ENCODE measurements at places on chromosomes 12 and 14. TPM values are rescaled to one million over a fixed set of nuclear protein-coding genes. Genes with fewer than 3 reads are reported as not detected.
A peak's percentile ranks its signal among the peaks of the same experiment; 100 is the strongest.

Gene OR6C2
- not detected for total RNA-seq

Gene MGAT4C
- total RNA-seq, result 0.84 TPM

DNA sequence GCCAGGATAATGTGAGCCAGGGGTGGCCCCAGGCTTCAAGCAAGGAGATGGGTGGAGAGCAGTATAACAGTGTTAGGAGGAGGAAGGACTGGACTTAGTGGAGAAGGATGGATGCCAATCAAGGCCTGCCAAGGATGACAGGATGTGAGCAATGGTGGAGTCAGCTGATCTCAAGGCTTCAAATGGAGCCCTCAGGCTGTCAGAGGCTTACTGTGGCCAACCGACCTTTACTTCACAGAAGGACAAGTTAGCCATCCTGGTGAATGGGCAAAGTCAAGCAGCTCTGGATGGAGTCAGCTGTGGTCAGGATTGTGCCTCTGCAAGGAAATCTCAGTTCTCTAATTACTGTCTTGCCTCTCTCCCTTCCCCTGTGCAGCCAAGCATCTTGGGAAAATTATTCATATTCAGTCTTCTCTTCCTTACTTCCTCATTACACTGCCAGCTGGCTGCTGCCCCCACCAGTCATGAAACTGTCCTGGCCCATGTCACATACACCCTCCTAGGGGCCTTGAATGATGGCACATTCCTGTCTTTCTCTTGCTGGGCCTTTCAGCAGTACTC is 7.6 kb upstream of the STAT6 start:
- no peak for DNase-seq

- no peak for DNase-seq
These were observed 8.5 kb upstream of the SLC6A13 start for GRCh38 chr12:271161-271560.

- DNase-seq, result no peak
These were observed 128.0 kb upstream of the RAP1B start for GRCh38 chr12:68482660-68483059.

Gene MYBPC1
- total RNA-seq, result 0.50 TPM

Gene HOXC9
- total RNA-seq, result 1.8 TPM

GRCh38 chr12:40999210-40999609 is 188.9 kb upstream of the PDZRN4 start:
- no peak for DNase-seq

GRCh38 chr14:93317875-93318807 is 14.7 kb downstream of the BTBD7 start:
- DNase-seq, result no peak

- no peak for DNase-seq
These were observed 122.2 kb upstream of the RTL1 start for GRCh38 chr14:101025696-101026095.

GRCh38 chr12:127235761-127236160 is 1031.2 kb upstream of the TMEM132C start:
- no peak for DNase-seq

DNA sequence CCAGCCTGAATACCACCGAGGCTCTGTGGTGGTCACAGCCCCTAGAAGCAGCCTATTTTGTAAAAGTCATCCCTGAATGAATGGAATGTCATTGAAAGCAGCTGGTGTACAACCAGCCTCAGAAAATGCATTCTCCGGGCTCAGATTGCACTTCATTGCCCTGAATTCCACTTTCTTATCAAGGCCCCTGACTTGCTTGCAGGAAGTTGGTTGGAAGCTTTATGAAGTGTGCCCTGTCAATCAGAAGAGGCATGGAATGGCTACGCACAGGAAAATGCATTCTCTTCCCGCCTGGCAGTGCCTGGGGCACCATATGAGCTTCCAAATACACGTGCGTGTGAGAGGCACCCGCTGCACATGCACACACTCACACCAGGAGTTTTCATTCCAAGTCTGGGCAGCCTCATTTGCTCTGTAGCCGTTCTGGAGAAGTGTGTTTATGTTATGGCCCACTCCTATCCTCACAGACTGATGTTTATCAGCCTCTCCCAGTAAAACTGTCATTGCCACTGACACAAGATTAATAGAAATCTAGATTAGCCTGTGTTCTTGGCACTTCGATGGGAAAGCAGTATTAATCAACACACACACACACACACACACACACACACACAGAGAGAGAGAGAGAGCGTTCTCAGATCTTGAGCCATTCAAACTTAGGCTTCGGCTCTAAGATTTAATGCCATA is 63.9 kb downstream of the NUAK1 start:
- DNase-seq, result peak; percentile 27

DNA sequence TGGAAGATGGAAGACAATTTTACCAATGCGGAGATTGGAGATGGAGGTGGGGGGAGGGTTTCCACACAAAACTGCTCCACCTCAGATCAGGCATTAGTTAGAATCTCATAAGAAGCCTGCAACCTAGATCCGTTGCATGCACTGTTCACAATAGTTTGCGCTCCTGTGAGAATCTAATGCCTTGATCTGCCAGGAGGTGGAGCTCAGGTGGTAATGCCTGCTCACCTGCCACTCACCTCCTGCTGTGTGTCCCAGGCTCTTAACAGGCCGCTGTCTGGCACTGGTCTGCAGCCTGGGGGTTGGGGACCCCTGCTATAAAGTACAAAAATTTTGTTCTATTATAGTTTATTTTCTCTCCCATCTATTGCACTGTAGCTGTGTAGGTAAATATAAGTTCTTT is 84.9 kb upstream of the FOXG1 start:
- DNase-seq, result no peak

DNA sequence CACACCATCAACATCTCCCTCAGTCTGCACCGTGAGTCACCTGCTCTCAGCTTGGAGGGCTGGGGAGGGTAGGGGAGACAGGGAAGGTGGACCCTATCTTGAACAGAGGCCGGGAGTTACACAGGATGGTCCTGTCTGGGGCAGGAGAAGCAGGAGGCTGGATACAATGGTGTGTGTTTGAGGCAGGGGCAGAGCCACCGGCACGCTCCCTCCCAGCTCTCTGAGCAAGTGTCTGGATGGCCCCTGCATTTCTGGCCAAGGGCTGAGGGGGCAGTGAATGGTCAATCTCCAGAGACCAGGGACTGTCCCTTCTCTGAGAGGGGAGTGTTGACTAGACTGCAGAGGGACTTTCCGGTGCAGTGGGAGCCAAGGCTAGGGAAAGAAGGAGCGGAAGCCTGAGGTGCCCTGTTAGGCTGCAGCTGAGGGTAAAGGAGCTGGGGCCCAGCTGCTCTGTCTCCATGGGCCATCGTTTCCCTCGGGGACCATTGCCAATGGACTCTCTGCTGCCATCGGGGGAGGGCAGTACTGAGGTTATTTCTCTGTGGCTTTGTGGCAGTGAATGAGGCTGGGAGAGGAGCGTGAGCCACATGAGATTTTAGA is 1.9 kb downstream of the LRP1-AS start:
- DNase-seq, result no peak

GRCh38 chr12:127964717-127965116 is 302.3 kb upstream of the TMEM132C start:
- no peak for DNase-seq

DNA sequence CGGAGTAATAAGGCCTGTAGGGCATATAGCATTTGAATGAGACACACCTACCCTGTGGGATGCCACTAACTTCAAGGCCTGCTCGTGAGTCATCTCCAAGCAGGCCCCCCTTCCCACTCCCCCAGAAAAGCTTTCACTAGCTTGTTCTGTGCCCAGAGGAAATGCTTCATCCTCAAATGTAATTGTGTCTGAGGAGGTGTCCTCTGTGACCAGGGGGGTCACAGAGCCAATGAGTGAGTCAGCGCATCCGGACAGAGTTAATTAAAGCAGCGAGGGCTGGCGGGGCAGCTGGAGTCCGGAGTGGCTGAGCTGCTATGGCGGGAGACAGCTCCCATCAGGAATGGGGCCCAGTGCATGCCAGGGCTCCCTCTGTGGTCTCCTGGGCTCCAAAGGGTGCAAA is 27.0 kb upstream of the ESRRB start:
- DNase-seq, result peak; percentile 26

GRCh38 chr12:89311703-89312293 is 40.5 kb downstream of the DUSP6 start:
- no peak for DNase-seq

Gene LRFN5
- total RNA-seq, result 6.7 TPM

DNA sequence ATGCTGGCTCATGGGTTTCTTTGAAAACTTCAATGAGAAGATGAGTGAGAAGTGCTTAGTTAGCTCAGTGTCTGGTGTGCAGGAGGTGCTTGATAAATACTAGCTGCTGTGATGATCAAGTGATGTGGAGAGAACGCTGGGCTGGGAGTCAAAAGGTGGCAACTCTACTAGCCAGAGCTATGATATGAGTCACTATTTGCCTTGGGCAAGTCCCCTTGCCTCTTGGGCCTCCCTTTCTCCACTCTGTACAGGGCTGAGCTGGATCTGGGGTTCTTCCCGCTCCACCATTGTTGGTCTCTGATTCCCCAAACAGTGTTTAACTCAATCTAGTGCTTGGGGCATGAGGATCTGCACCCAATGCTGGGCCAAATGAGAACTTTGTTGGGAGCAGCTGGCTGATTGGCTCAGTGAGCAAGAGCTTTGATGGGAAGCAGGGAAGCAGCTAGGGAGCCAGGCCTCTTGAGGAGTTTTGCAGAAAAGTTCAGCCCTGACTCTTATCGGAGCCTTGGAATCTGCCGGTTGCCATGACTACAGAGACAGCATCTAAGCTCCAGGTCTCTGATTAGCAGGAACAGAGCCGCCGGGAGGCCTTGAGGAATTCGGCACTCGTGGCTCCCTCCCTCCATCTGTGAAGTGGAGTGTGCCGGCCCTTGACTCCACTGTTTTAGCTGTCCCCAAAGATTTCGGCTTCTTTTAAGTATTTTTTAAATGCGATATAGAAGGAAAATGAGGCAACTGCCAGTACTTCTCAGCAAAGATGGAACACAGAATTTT is 82.1 kb upstream of the HSPB8 start:
- DNase-seq, result no peak

Gene DDN
- total RNA-seq, result not detected

Gene RTN1
- total RNA-seq, result 2.9 TPM

Gene GDF3
- total RNA-seq, result 1.6 TPM

GRCh38 chr14:102828151-102828550 is 50.9 kb downstream of the TRAF3 start:
- DNase-seq, result no peak

Gene NOXRED1
- 0.35 TPM for total RNA-seq

All from adrenal gland (tissue), 19 donors.